ENCODE measurements at places on chromosomes 13 and 19. TPM values are rescaled to one million over a fixed set of nuclear protein-coding genes. Genes with fewer than 3 reads are reported as not detected.
A peak's percentile ranks its signal among the peaks of the same experiment; 100 is the strongest.

GRCh38 chr19:8631425-8631819, 989 bp downstream of the NFILZ start:
- DNase-seq: no peak

The PCDH20 gene
- total RNA-seq: not detected

The ZNF763 gene
- 0.66 TPM for total RNA-seq

DNA sequence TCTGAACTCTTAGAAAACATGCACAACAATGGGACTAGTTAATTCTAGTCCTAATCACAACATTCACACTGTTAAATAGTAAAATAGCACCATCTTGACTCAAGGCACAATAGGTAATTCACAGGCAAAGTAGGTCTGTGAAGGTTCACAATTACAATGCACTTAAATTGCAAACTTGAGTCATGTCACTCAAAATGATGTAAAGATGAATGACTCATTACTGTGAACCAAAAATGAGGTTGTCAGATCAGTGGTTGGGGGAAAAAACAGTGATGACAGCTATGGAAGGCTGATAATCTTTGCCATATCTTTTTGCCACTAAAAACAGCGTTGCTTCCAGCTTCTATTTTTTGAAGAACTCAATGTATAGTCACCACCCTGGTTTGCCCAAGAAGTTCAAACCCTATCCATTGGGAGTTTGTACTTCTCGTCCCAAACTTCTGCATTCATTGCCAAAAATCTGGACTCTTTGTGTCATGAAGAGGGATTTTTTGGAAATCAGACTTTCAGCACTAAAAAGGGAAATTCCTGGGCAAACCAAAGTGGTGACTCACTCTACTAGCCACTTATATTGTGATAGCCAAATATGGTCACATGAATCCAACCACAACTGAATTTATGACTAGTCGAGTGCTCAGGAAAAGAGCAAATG, 200.9 kb upstream of the TMTC4 start:
- peak; percentile 7 for DNase-seq

The C19orf12 gene
- total RNA-seq: 20.9 TPM

GRCh38 chr13:107258599-107259187, 690.8 kb upstream of the ARGLU1 start:
- no peak for DNase-seq

GRCh38 chr13:53041968-53042516, 13.4 kb downstream of the OLFM4 start:
- DNase-seq: no peak

The CD22 gene
- total RNA-seq: 294 TPM

GRCh38 chr13:70051531-70051930, 56.1 kb upstream of the ATXN8OS start:
- DNase-seq: no peak

The FGF21 gene
- not detected for total RNA-seq

- no peak for DNase-seq
These were observed 65.4 kb downstream of the SPATA13 start for GRCh38 chr13:24225930-24226329.
